Amniotic epithelial cell (primary cell): ENCODE measurements at places on chromosomes 7 and 10.

- DNase-seq: no peak
Measured at GRCh38 chr7:131338173-131338572, 10.5 kb downstream of the MKLN1 start.

- DNase-seq: peak; percentile 61
Measured at GRCh38 chr7:106848851-106849442, 16.1 kb upstream of the PIK3CG start.

DNA sequence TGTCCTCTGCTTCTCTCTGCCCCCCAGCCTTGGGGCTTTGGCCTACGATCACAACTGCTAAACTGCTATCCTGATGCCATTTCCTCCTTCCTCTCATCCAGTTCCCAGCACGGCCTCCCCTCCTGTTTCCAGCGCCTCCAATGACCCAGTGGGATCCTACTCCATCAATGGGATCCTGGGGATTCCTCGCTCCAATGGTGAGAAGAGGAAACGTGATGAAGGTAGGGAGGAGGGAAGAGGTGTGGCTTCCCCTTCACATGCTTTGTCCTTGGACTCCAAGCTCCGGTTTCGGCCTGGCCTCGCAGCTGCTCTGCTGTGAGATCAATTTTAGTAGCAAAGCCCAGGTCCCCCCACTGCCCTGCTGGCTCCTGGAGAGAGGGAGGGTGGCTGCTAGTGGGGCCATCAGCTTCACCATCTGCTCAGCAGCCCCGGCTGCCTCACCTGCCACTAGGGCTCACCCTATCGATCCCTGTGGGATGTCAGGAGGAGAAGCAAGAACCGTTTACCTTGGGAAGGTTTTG, 35.8 kb downstream of the PAX2 start:
- DNase-seq: no peak

DNA sequence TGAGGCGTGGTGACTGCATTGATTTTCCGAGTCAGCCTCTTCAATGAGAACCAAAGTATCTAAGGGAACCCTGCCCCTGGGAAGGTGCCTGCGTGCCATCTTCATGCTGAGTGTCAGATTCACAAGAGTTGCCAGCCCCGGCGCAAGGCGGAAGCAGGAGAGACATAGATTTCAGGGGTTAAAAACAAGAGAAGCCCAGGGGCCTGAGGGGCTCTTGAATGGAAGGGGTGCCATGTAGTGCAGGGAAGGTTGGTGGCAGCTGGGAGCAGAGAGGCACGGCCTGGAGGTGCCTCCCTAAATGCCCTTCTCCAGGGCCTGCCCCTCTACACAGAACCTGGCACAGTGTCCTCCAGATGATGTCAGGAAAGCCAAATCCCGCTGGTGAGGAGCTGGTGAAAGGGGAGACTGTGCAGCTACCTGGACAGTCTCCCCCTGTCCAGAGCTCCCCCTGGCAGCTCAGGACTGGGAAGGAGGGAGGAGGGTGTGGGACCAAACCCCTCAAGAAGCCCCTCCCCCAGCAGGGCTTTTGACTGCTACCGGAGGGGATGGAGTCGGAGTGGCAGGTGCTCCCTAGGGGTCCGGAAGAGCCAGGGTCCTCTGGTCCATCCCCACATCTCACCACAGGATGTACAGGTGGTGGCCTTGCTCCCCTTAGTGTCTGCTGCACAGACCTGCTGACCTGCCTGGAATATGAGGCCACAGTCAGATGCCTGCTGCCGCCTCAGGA, 137.9 kb downstream of the TCERG1L start:
- no peak for DNase-seq
